Activated CD4-positive, alpha-beta T cell treated with anti-CD3 and anti-CD28 coated beads for 36 hours (primary cell): ENCODE measurements at places on chromosomes 3 and 15. TPM values are rescaled to one million over a fixed set of nuclear protein-coding genes. Genes with fewer than 3 reads are reported as not detected.

ZDHHC3 gene
- total RNA-seq = 32.9 TPM

LAMB2 gene
- not detected for total RNA-seq

FEZF2 gene
- not detected for total RNA-seq

EXD1 gene
- total RNA-seq = not detected

TMC3 gene
- not detected for total RNA-seq

RPUSD2 gene
- 14.0 TPM for total RNA-seq

MYLK gene
- 0.07 TPM for total RNA-seq

DNA sequence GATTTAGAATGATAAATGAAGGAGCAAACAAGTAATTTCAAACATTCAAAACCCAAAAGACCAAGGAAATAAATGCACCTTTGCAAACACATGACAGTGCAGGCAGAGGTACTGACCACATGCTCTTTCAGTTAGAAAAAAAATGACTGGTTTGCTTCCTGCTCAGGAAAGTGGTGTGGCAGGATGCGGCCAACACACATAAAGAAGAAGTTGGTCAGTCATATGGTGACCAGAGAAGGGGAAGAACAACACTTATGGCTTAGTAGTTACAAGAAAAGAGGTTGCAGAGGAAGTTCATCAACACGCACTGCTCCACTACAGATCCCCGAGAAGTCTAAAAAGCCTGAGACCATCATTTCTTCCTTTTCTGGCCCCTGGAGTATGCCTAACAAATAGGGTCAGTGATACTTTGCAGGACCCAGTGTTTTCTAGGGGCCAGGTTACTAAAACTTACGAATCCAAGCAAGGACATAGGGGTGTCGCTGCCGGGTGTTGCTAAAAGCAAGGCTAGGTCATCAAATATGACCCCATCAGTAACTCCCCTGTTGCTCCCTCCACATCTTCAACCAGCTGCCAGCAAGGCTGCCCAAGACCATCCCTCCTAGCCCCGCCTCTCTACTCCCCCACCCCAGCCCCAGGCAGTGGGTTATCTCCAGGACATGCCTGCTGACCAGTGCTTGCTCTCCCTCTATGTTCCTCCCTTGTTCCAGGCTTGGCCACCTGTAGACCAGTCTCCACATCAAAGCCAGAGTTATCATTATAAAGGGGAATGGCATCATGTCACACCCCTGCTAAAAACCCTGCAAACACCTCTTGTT lies 11.2 kb downstream of the ATP8B4 start:
- H3K36me3 ChIP-seq = no peaks in the 10 kb centered on the region
- no peak overlapping the region for H3K4me3 ChIP-seq
- peaks cover 38% of the 10 kb centered on the region for H3K4me1 ChIP-seq
- peak overlapping the region; percentile 77 for H3K27ac ChIP-seq
- DNase-seq = peak; percentile 53
- peaks cover 2% of the 10 kb centered on the region for H3K27me3 ChIP-seq

- DNase-seq = peak; percentile 93
- peaks cover 32% of the 10 kb centered on the region for H3K4me1 ChIP-seq
- H3K27ac ChIP-seq = peak overlapping the region; percentile 57
Measured at GRCh38 chr15:70258369-70259027, 160.8 kb upstream of the TLE3 start.

DNA sequence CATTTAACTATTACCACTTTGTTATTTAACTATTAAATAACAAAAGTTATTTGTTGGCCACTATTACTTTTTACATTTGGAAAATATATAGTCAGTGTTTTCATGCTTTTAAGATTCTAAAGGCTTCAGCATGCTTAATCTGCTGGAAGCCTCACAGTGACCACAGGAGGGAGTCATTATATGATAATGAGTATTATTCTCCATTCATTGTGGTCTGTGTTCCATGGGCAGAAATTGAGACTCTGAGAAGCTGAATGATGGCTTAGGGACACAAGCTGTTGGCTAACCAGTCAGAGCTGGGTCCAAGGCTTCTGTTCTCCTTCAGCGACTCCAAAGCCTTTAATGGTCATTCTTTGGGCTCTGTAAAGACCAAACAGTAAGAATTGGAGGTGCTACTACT lies 64.7 kb downstream of the BFSP2 start:
- no peak overlapping the region for H3K4me3 ChIP-seq
- no peak overlapping the region for H3K27ac ChIP-seq
- H3K27me3 ChIP-seq = no peaks in the 10 kb centered on the region

- H3K36me3 ChIP-seq = peaks cover 21% of the 10 kb centered on the region
- peak; percentile 92 for DNase-seq
- H3K27ac ChIP-seq = no peak overlapping the region
- no peaks in the 10 kb centered on the region for H3K27me3 ChIP-seq
Measured at GRCh38 chr3:48435774-48436476, 4.0 kb downstream of the CCDC51 start.

DNA sequence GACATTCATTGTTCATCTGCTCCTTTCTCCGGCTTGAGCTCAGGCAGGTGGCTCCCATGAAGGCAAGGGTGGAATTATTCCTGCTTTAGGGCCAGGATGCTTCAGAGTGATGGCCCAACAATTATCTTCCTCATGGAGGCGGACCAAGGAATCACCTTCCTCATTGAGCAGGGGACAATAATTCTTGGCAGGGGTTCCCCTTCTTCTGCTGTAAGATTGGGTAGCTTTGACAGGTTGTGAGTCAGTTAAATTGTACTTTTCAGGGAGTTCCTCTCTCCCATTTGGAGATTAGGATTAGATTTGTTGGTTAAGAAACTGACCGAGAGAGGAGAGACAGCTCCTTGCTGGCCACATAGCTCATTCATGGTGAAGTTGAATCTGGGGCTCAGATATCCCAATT lies 31.4 kb upstream of the CD47 start:
- H3K4me1 ChIP-seq = peaks cover 64% of the 10 kb centered on the region
- H3K36me3 ChIP-seq = peaks cover 16% of the 10 kb centered on the region
- DNase-seq = no peak
- H3K4me3 ChIP-seq = no peak overlapping the region

GRCh38 chr3:32320080-32320479 lies 71.6 kb upstream of the CMTM7 start:
- no peak overlapping the region for H3K4me3 ChIP-seq
- no peaks in the 10 kb centered on the region for H3K27me3 ChIP-seq

- H3K36me3 ChIP-seq = no peaks in the 10 kb centered on the region
- peak overlapping the region; percentile 79 for H3K27ac ChIP-seq
- H3K4me1 ChIP-seq = peaks cover 29% of the 10 kb centered on the region
- no peak overlapping the region for H3K4me3 ChIP-seq
Measured at GRCh38 chr15:80804970-80805495, 25.9 kb downstream of the CEMIP start.

GRCh38 chr3:25000971-25001591 lies 427.0 kb upstream of the RARB start:
- H3K4me3 ChIP-seq = no peak overlapping the region
- H3K27me3 ChIP-seq = no peaks in the 10 kb centered on the region
- no peak overlapping the region for H3K27ac ChIP-seq
- no peak for DNase-seq
- no peaks in the 10 kb centered on the region for H3K4me1 ChIP-seq

- H3K27me3 ChIP-seq = peaks cover 26% of the 10 kb centered on the region
- peak overlapping the region; percentile 85 for H3K4me3 ChIP-seq
- H3K27ac ChIP-seq = peak overlapping the region; percentile 69
- H3K36me3 ChIP-seq = no peaks in the 10 kb centered on the region
- H3K4me1 ChIP-seq = peaks cover 25% of the 10 kb centered on the region
- DNase-seq = peak; percentile 20
Measured at GRCh38 chr15:38253351-38253781, 730 bp downstream of the SPRED1 start.

DNA sequence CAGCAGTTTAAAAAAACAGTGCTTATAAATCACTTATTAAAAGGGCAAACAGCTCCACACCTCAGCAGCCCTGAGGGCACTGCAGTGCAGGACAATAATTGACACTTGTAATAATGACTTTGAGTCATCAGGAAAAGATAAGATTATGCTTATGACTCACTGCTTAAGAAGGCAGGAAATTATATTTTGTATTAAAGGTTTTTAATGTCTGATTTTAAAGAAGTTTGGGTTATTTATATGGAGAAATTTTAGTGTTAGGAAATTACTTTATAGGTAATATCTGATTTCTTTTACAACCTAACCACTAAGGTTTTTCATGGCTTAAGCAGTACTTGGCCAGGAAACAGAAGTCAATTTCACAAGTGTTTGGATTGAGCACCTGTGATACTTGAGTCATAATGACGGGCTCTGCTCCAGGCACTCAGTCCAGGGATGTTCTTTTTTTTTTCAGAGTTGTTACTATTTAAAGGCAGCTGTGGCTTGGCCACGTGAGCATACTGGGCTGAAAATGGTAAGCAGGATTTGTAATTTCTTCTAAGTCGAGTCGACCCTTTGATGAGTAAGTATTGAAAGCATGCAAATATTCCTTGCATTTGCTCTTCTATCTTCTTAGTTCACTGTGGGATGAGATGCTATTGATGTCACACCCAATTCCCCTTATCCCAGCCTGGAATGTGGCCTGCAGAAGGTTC lies 21.6 kb upstream of the SLC6A20 start:
- no peaks in the 10 kb centered on the region for H3K36me3 ChIP-seq
- DNase-seq = no peak
- H3K27me3 ChIP-seq = no peaks in the 10 kb centered on the region
- peaks cover 5% of the 10 kb centered on the region for H3K4me1 ChIP-seq
- no peak overlapping the region for H3K4me3 ChIP-seq

GRCh38 chr3:181839916-181840297 lies 128.2 kb downstream of the SOX2 start:
- H3K36me3 ChIP-seq = no peaks in the 10 kb centered on the region
- no peak overlapping the region for H3K4me3 ChIP-seq
- no peaks in the 10 kb centered on the region for H3K4me1 ChIP-seq
- no peaks in the 10 kb centered on the region for H3K27me3 ChIP-seq
- no peak for DNase-seq

DNA sequence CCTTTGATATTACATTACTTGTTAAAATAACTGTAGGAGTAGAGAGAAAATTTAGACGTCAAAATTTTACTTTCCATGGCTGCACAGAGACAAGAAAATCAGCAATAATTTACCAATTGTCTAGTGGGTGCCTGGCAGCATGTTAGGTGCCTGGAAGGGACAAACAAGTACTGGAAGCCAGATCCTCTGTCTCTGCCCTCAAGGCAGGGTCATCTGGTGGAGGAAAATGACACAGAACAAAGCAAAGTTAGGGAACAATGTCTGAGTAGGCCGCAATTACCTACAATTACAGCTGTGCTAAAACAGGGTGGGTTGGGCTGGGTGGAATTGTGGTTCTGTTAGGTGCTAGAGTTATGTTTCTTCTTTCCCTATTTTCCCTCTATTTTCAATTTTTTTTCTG lies 7.4 kb downstream of the CCDC174 start:
- no peak for DNase-seq
- H3K4me3 ChIP-seq = no peak overlapping the region
- peaks cover 66% of the 10 kb centered on the region for H3K36me3 ChIP-seq
- H3K4me1 ChIP-seq = peaks cover 26% of the 10 kb centered on the region
- no peak overlapping the region for H3K27ac ChIP-seq

DNA sequence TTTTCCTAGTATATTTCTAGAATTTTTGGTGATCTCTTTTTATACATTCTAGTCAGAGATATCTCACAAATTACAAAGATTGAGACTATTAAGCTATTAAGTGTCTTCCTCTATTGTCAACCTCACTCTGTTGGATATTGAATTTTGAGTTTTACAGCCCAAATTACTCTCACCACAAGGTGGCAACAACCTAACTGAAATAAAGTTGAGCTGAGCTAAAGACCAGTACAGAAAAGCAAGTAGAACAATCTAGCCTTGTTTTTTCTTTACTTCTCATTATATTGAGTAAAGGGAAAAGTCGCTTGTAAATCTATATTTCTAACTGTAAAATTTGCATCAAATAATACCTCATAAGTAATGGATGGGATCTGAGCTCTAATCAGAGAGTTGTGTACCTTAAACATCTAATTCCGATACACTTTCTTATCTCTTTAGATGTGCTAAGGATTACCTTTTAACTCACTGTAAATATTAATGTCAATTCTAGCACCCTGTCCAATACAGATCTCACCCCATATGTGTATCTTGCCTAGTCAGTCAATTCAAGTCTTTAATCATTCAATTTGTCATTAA lies 13.6 kb upstream of the COMMD2 start:
- H3K27ac ChIP-seq = no peak overlapping the region
- no peak overlapping the region for H3K4me3 ChIP-seq
- no peaks in the 10 kb centered on the region for H3K4me1 ChIP-seq
- DNase-seq = no peak
- peaks cover 24% of the 10 kb centered on the region for H3K27me3 ChIP-seq

- no peak overlapping the region for H3K27ac ChIP-seq
- H3K27me3 ChIP-seq = no peaks in the 10 kb centered on the region
- H3K4me1 ChIP-seq = no peaks in the 10 kb centered on the region
- no peak for DNase-seq
- no peak overlapping the region for H3K4me3 ChIP-seq
Measured at GRCh38 chr3:122758877-122759560, 34.6 kb downstream of the HSPBAP1 start.

DNA sequence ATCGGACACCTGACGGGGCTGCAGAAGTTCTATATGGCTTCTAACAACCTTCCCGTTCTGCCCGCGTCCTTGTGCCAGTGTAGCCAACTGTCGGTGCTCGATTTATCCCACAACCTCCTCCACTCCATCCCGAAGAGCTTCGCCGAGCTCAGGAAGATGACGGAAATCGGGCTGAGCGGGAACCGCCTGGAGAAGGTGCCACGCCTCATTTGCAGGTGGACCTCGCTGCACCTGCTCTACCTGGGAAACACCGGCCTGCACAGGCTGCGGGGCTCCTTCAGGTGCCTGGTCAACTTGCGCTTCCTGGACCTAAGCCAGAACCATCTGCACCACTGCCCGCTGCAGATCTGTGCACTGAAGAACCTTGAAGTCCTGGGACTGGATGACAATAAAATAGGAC lies 9.8 kb upstream of the LRRC34 start:
- H3K4me1 ChIP-seq = no peaks in the 10 kb centered on the region
- no peak overlapping the region for H3K4me3 ChIP-seq
- no peak overlapping the region for H3K27ac ChIP-seq
- H3K36me3 ChIP-seq = no peaks in the 10 kb centered on the region
- H3K27me3 ChIP-seq = peaks cover 14% of the 10 kb centered on the region

- no peaks in the 10 kb centered on the region for H3K36me3 ChIP-seq
- H3K4me1 ChIP-seq = no peaks in the 10 kb centered on the region
- no peak for DNase-seq
- H3K27me3 ChIP-seq = peaks cover 21% of the 10 kb centered on the region
- no peak overlapping the region for H3K4me3 ChIP-seq
- H3K27ac ChIP-seq = no peak overlapping the region
Measured at GRCh38 chr3:137075020-137075419, 117.2 kb downstream of the IL20RB start.

DNA sequence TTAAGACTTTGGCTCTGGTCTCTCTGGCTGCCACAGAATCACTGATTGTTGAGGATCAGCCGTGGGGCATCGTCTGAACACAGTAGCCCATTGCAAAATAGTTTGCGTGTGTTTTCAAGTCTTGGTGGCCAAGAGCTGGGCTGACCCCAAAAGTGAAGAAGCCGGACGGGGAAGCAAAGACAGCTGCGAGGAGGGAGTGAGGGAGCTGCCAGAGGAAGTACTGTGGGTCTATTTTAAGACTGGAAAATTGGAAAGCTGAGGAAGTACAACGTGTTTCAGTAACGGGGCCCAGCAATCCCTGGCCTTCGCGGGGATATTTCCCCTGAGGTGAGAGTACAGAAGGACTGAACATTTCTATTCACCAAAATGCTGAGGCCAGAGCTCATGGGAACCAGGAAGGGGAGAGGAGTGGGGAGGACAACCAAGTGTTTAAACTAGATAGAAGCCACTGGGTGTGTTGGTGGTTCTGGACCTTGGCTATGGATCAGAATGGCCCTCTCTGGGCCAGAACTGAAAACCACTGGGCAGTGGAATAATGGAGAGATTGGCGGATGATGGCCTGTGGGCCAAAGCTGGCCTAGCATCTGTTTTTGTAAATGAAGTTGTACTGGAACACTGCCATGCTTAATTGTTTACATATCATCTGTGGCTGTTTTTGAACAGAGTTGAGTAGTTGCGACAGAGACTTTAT lies 34.1 kb upstream of the LIMD1 start:
- peaks cover 2% of the 10 kb centered on the region for H3K36me3 ChIP-seq
- no peak overlapping the region for H3K4me3 ChIP-seq
- no peaks in the 10 kb centered on the region for H3K4me1 ChIP-seq
- H3K27me3 ChIP-seq = no peaks in the 10 kb centered on the region
